Stimulated activated CD8-positive, alpha-beta memory T cell treated with anti-CD3 and anti-CD28 coated beads, Interleukin-7, amount 100 ng/mL, for 1 hour (primary cell): ENCODE measurements at places on chromosomes 6 and 20.

DNA sequence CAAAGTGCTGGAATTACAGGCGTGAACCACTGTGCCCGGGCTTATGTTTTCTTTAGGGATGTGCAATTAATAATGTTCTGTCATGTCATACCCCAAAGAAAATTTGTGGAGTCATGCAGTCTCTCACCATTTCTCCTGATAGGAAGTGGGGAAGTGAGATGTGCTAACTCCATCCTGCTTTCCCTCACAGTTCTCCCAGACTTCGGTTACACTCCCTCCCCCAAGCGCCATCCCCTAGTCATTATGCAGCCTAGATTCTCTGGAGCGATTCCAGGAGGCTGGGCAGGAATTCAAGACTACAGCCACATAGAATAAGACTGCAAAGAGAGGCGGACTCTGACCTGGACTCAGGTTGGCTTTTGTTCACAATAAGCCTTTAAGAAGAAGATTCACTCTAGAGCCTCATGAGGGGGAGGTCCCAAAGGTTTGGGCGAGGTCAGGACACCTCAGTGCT is 271.4 kb downstream of the ALDH8A1 start:
- no peak for DNase-seq

GRCh38 chr6:129673748-129674147 is 36.2 kb downstream of the ARHGAP18 start:
- DNase-seq, result no peak

GRCh38 chr6:87667032-87667431 is 35.0 kb downstream of the AKIRIN2 start:
- DNase-seq, result no peak

- no peak for DNase-seq
Observed at GRCh38 chr6:150229436-150230163, 86.8 kb downstream of the PPP1R14C start.

DNA sequence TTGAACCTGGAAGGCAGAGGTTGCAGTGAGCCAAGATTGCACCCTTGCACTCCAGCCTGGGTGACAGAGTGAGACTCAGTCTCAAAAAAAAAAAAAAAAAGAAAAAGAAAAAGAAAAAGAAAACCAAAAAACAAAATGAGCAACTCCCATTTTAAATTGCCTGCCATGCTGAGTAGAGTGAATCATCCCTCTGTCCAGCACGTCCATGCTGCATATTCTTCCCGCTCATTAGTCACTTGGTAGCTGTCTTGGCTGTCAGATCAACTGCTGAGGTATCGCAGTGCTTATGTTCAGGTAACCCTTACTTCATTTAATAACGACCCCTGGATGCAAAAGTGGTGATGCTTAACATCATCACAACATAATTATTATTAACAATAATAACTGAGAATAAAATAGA is 72.6 kb upstream of the RNF24 start:
- no peak for DNase-seq

DNA sequence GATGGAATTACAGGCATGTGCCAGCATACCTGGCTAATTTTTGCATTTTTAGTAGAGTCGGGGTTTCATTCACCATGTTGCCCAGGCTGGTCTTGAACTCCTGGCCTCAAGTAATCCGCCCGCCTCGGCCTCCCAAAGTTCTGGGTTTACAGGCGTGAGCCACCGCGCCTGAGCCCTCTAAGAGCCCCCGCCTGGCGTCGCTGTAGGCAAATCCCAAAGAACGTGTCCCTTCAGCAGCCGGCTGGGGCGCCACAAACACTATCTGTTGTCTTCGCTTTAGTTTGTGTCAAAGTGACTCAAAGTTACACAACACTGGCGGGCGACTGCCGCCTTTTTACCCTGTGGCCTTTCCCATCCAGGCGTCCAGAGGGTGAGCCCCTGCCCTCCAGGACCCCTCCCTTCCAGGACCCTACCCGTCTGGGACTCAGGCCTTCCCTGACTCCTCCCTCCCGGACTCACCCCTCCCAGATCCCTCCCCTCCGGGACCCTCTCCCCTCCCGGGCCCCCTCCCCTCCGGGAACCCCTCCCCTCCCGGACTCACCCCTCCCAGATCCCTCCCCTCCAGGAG is 940 bp upstream of the ADRM1 start:
- peak; percentile 64 for DNase-seq

DNA sequence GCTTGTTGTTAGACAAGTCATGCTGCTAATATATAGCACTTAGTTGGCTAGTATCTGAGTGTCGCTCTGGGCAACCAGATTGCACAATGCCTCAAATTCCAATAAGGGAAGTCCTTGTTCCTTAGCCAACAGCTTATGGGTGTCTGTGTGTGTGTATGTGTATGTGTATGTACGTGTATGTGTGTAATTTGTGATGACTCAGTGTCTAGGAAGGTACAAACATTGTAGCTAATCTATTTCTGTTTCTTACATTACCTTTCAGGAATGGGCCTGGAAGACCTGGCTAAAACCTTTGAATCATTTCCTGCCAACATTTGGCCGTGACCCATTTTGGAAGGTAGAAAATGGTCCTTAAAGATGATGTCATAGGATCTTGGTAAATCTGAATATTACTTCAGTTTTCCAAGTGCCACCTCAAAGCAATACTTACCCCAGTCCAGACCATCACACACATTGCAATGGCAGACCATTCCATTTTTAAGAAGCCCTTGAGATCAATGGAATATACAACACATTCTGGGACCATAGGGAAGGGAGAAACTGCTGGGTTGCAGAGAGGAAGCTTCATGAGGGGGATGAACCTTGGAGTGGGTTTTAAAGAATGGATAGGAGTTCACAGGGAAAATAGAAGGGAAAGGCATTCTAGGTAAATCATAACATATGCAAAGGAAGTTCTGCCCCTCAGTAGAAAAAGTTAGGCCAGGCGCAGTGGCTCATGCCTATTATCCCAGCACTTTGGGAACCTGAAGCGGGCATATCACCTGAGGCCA is 25.1 kb downstream of the NEDD9 start:
- no peak for DNase-seq

DNA sequence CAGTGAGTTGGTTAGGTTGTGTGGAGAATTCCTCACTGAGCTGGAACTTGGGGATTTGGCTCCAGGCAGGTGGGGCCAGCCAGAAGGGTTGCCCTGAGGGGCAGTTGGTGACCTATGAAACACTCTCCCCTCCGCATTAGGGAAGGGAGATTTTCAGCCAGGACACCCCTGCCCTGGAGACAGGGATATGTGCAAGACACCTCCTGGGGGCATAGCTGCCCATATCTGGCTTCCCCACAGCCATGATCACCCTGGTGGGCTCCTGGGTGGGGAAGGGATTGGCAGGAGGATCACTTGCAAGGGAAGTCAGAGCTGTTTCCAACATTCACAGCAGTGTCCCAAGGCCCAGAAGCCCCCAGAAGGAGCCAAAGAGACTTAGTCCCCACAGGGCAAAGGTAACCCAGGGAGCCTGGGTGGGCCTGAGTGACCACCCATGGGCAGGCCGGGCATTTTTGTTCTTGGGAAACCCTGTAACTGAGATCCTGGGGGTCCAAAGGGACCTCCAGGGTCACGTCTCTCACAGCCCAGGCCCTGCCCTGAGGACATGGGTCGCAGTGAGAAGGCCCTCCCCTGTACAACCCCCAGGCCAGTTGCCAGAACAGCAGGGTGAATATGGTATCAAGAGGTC is 145.8 kb downstream of the MRPL14 start:
- DNase-seq, result no peak

DNA sequence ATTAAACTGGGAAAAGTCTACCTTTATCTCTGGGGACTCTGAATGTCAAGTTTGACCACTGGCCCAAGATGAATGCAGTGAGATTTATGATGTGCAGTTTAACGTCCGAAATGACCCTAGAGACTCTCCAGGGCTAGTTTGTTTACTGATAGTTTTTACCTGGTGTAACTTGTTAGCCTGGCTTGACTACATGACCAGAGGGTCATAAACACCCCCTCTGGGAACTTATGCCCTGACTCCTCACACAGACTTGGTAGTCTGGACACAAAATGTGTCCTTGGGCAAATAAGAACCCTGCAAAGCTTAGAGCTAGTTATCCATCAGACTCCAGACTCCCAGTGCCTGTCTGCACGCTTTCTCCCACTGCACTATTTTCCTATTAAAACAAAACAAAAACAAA is 606.5 kb downstream of the HACE1 start:
- no peak for DNase-seq

DNA sequence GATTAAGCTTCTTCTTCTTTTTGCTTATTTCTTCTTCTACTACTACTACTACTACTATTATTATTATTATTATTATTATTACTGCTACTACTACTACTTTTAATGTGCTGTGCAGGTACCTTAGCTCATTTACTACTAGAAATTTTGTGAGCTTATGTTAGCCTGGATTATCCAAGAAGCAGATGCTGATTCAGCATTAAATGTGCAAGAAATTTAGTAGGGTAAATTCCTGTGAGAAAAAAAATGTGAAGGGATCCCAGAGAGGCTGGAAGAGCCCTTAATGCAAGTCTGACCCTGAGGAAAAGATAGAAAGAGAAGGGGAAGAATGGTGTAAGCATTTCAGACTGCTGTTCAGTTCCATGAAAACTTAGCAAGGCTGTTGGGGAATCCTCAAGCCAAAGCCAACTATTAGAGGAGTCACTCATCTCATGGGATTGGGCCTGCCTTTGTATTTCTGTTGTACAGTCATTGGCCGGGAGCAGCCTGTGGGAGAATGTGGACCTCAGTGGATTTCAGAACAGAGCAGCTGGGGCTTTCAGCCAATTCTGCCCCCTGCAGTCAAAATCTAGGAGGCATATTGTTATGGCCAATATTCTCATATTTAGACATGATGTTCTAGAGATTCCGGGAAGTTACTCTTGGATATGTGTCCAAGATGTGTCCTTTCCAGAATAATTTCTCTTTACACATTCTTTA is 37.2 kb upstream of the TSPYL1 start:
- DNase-seq, result no peak

- DNase-seq, result no peak
Observed at GRCh38 chr6:133610227-133610840, 278.6 kb upstream of the TCF21 start.

- DNase-seq, result no peak
Observed at GRCh38 chr6:164106345-164106769, 691.8 kb downstream of the QKI start.

GRCh38 chr6:26502165-26502564 is 2.1 kb downstream of the BTN1A1 start:
- no peak for DNase-seq

- no peak for DNase-seq
Observed at GRCh38 chr6:130240232-130240631, 17.5 kb upstream of the SAMD3 start.

DNA sequence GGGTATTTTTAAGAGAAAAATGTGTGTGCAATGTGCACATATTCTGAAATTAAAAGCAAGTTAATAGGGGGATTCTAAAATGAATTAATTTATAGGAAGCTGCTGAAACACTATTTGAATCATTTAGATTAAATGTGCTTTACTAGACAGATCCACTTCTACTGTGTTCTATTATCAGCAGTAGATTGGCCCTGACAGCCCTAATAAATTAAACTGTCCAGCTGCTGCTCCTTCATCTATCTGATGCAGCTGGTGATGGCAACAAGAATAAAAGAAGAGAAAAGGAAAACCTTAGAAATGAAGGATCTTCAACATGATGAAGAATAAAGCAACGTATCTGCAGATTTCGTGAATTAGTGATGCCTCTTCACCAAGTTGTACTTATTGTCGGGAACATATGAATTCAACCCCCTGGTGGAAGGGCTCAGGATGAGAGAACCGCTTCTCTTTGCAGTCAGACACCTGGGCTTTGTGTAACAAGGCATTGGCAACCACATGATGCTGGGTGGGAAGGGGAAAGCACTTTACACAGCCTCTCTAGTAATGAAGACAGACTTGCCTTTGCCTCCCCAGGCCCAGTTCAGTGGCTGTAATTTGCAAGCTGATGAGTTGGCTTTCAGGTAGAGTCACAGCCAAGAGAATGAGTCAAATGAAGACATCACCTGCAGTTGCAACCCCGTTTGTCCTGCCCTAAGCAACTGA is 94.4 kb downstream of the LAMP5 start:
- DNase-seq, result no peak

DNA sequence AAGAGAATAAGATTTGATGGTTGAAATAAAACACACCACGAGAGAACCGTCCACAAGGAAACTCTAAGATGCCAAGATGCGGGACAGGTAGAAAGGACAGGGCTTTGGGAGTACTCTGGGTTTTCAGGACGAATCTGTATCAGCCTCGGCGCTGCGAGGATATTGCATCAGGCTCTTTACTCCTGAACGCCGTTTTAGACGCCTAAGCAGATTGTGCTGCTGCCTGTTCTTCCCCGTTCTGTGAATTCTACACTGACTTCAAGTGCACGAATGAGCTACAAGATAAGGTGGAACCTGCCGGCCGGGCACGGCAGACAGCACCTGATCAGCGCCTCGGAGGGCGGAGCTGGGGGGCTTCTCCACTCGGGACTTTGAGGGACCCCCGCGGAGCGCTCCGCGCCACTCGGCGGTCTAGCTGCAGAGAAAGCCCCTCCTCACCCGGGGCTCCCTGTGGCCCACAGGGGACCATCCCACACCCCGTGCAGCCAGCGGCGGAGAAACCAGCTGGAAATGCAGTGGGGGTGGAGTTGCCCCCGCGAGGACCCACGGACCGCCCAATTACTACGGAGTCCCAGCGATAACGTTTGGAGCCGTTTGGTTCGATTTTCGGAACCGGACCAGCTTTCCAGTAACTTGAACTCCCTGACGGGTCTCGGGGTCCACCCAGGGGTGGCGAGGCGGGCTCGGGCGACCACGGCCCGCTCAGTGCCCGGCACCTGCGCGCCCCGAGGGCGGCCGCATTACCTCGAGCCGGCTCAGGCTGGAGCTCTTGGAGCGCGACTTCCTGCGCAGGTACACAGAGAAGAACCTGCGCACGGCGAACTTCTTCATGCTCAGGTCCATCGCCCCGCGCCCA is 646 bp downstream of the RPS6KA2 start:
- DNase-seq, result peak; percentile 11

- no peak for DNase-seq
Observed at GRCh38 chr20:51739722-51740249, 28.4 kb downstream of the ATP9A start.

- DNase-seq, result no peak
Observed at GRCh38 chr6:143058987-143059386, 1.7 kb upstream of the AIG1 start.

DNA sequence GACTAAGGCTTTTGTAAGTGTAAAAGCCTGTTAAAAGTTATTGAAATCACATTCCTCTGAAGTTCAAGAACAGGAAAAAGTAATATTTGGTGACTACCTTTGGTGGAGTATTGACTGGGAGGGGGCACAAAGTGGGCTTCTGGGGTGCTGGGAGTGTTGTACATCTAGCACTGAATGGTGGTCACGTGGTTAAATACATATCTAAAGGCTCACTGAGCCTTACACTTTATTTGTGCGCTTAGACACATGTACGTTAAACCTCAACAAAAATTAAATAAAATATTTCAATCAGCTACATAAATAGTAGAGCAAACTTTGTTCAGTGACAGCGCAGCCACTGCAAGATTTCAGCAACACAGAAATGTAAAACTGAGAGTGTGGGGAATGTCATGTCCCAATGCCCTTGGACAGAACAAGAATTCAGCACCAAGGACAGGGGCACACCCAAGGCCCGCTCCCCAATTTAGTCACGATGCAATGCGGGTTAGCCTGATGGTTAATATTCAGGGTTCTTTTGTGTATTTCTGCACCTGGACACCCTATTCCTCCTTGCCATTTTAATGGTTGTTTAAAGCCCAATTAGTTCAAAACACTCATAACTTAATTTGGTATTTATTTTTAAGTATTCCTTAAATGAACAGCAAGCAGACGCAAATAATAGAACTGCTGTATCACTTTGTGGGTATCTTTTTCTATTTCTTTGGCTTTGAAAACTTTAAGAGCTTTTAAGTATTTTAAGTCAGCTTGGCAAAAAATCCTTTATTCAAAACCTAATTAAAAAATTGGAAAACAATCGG is 37.4 kb downstream of the ANGPT4 start:
- DNase-seq, result no peak
